ENCODE measurements at places on chromosomes 1 and 21.

GRCh38 chr21:16492356-16492755 is 762.6 kb downstream of the USP25 start:
- no peak for DNase-seq

- no peak for DNase-seq
These were observed 11.5 kb downstream of the PLEKHA6 start for GRCh38 chr1:204348242-204348641.

DNA sequence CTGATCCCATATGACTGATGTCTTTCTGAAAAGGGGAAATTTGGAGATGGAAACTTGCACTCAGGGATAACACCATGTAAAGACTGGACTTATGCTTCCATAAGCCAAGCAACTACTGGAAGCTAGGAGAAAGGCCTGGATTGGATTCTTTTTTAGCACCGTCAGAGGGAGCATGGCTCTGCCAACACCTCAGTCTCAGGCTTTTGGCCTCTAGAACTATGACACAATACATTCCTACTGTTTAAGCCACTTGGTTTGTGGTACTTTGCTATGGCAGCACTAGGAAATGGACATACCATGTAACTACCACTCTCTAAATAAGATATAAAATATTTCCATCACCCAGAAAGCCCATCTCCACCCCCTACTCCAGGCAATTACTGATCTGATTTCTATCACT is 139.7 kb downstream of the CYYR1 start:
- no peak for DNase-seq

DNA sequence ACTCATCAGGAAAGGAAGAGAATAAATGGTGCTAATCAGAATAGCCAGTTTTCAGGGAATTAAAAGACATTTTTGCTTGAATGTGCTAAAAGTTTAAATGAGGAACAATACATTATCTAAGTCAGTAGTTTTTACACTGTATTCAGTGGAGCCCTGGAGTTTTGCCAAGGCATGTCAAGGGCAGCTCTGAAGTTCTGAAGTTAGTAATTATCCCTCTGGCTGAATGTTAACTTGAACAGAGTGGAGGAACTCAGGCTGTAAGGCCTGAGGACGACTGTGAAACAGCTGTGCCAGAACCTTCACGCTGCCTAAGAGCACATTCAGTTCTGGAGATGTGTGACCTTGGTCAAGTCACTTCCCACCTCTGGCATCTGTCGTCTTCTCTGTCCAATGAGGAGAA is 68.1 kb downstream of the EDEM3 start:
- DNase-seq: no peak

- DNase-seq: no peak
These were observed 39.3 kb downstream of the HMGB4 start for GRCh38 chr1:33903210-33903589.

DNA sequence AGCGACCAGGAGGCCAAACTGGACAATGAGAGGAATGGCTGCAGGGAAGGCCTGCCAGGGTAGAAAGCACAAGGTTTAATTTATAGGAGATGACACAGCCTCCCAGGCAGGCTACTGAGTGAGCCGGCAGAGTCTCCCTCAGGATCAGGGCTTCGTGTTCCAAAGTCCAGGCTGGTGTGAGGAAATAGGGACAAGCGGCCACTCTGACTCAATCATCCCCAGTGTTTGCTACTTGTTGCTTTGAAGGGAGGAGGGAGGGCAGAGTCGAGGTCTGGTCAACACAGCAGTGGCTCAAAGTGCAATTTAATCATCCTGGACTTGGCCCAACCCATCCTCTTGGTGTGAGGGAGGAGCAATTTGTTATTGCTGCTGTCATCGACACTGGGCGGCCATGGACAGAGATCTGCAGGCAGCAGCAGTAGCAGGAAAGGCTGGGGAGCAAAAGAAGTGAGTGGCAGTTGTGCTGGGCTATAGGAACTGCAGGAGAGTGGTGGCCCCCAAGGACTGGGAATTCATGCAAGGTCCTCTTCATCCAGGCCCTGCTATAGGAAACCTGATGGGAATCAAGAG is 27.5 kb downstream of the TBX15 start:
- no peak for DNase-seq

- DNase-seq: no peak
These were observed 59.1 kb downstream of the HFM1 start for GRCh38 chr1:91345395-91346005.

DNA sequence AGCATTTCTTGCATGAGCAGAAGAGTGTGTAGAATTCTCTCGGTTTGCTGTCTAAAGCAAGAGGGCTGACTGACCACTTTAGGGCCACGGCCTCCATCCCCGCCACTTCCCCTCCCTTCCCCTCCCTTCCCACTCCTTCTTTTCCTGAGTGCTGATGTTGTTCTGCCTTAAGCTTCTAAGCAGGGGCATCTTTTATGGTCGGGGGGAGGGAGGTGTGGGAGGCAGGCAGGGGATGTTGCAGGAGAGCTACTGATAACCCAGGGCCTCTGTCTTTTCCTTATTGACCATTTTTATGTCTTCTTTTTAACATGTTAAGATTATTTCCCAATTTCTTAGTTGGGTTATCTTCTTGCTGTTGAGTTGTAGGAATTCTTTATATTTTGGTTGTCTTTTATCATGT is 15.1 kb downstream of the USP25 start:
- DNase-seq: no peak

DNA sequence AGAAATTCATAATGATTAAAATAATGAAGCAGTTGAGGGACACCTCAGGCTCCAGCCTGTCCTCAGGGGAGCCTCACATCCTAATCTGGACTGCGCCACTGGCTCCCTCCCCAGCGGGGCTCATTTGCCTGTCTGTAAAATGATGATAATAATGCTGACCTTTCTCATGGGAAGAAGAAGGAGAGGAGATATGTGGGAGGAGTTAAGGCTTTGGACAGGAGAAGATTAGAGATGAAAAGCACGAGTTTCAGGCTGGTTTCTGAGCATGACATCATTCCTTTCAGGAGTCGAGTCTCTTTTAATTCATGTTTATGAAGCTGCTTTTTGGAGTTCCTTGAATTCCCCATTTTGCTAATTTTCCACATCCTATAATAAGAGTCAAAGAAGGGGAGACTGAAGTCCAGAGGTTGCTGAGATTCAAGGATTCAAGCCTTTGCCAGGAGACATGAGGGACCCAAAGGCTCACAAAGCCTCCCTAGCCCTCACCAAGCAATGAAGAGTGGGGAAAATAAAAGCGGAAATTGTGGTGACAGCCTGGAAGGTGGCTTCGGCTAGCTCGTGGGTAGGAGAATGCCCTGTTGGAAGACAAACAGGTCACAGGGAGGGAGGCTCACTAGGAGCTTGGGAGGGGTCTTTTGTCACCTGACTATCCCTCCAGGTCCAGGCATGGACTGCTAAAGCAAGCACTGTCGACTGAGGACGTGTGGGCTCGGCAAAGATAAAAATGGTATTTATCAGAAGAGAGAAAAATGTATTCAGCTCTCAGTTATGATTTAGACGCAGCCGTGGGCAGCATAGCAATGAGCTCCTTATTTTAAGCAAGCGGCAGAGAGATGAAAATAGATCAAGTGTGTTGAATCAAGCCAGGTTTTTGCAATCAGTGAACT is 27.5 kb upstream of the STMN1 start:
- DNase-seq: no peak

- DNase-seq: peak; percentile 4
These were observed 4.8 kb upstream of the HEATR1 start for GRCh38 chr1:236608930-236609726.

DNA sequence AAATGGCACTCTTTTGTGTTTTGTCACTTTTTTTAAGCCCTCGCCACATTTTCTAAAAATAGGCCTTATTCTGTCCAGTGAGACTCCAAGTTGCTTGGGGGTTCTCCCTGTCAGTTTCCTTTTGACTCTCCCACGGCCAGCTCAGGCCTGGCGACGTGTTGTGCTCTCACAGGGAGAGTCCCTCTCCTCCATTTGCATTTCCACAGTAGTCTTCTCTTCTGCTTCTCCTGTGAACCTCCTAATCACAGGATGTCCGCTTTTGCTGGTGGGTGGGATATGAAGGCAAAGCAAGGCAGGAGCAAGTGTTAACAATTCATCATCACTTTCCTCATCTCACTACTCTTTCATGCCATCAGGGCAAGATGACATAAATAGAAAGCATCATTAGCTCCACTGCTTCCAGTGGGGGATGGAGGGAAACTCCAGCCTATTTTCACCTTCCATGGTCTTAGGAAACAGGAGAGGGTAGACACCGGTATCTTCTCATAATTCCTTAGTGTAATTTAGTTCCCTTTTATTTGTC is 99.8 kb downstream of the INTS7 start:
- no peak for DNase-seq

GRCh38 chr1:160544647-160545046 is 21.6 kb upstream of the SLAMF6 start:
- DNase-seq: no peak

GRCh38 chr1:62687421-62687902 is 724 bp downstream of the DOCK7 start:
- peak; percentile 18 for DNase-seq

GRCh38 chr21:34020005-34020847 is 53.2 kb upstream of the MRPS6 start:
- no peak for DNase-seq

DNA sequence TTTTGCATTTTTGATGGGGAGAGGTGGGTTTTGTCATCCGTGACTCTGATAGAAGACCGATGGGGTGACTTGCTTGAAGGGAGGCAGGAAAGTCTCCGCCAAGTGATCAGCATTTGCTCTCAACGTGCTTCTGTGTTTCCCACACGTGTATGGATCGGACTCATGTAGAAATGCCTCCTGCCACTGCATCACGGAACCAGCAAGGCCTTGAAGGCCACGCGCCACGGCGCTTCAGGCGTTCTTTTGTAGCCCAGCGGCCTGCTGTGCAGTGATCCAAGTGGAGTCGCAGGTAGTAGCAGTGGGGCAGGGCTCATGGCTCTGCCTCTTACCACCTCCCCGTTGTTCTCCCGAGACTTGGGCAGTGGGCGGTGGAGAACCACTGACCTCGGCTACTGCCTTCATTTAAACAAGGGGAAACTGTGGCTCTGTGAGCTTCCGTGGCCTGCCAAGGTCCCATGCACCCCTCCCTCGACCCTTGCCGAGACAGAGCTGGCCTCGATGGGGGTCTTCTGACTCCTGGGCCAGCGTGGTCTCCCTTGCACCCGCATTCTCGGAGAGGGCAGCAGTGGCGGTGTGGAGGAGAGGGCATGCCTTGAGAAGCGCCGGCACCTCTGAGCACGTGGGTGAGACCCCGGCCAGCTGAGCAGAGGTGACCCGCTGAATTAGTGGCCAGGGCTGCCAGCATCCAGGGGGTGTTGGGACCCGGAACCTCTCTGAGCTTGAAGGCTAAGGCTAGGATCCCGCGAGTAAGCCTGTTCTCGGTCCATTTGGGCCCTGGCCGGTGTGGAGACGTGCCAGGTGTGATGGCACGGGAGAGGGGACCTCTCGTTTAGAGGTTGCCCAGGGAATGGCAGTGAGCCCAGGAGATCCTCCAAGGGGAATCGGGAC is 46.1 kb upstream of the ABCG1 start:
- no peak for DNase-seq

DNA sequence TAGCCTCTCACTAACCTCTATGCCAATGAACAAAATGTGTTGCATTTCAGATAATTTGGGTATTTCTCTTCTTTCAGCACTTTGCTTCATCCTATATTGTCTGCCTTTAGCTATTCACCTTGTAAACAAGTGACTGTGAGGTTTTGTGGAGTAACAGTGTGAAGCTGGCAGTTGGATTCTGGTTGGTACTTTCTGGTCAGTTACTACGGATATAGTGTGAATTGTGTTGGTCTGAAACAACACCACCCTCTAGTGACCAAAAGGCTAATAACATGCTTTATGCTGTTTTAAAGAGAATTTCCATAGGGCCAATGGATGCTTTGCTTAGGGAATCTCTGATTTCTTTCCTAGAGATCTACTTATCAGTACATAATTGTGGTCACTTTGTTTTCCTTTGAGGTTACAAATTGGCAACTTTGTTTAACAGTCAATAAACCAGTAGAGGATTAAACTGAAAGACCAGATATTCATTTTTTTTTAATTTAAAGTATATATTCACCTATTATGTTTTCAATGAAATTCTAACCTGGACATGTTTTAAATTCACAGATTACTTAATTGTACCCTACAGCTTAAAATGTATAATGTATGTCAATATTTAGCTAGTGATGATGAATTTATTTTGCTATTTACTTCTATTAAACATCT is 2.5 kb upstream of the PTGER3 start:
- peak; percentile 69 for DNase-seq

GRCh38 chr1:205456868-205457745 is 1.3 kb upstream of the BLACAT1 start:
- no peak for DNase-seq

DNA sequence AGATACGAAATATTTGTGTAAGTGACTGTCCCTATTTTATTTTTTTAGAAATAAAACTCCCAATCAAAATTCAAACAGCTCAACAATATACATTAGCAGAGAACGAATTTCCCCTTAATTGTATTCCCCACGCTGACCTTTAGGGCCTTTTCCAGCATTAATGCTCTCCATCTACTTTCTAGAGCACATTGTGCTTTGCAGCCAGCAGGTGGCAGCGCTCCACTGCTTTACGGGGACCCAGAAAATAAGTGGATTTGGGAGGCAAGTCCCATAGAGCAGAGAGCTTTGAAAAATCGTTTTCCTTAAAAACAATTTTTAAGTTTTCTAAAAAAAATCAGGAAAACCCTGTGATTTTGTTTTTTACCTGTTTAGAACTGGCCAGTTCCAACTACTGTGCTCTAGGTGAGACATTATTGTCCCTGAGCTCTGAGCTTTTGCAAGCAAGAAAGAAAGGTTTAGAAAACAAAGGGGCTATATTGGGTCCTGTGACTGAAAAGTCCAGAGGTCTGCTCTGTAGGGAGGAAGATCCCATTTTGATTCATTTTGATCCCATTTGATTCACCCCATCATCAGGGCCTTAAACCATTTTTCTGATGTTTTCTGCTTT is 144.4 kb upstream of the ZNF644 start:
- DNase-seq: peak; percentile 2

GRCh38 chr1:60596791-60597750 is 485.3 kb upstream of the NFIA start:
- no peak for DNase-seq

GRCh38 chr1:87151500-87152421 is 176.9 kb upstream of the LMO4 start:
- no peak for DNase-seq

GRCh38 chr1:10108134-10108663 is 75.4 kb downstream of the UBE4B start:
- peak; percentile 10 for DNase-seq

DNA sequence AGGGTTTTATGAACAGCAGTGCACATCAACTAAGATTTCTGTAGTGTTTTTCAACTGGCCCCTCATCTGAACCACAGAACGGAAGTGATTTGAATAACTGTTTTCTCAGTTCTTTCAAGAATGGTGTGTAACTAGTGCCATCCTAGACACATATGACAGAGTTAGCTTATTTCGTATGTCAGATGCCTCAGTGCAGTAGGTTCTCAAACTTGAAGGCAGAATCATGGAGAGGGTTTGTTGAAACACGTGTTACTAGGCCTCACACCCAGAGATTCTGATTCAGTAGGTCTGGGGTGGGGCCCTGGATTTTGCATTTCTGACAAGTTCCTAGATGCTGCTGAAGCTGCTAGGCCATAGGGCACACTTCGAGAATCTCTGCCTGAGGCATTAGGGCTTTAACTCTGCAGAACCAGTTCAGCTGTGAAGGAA is 49.0 kb downstream of the SCCPDH start:
- DNase-seq: no peak

All from amniotic stem cell (primary cell).